Neuronal stem cell (in vitro differentiated cells): ENCODE measurements at places on chromosomes 3 and 15.

- DNase-seq, result no peak
Observed at GRCh38 chr3:8761866-8762265, 7.5 kb downstream of the OXTR start.

DNA sequence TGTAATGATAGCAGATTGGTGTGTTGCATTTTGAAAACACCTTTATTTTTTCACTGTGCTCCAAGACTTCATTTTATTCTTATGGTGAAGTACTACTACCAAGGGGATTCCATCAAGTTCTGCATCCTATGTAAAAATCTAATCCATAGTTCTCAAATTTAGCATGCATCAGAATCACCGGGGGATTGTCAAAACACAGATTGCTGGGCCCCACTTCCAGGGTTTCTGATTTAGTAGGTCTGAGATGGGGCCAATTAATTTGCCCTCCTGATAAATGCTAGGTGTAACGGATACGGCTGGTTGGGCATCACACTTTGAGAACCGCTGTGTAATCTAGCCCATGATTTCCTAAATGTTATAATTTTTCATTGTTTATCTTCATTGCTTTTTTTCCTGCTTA lies 692 bp downstream of the ZWILCH start:
- no peak for DNase-seq

DNA sequence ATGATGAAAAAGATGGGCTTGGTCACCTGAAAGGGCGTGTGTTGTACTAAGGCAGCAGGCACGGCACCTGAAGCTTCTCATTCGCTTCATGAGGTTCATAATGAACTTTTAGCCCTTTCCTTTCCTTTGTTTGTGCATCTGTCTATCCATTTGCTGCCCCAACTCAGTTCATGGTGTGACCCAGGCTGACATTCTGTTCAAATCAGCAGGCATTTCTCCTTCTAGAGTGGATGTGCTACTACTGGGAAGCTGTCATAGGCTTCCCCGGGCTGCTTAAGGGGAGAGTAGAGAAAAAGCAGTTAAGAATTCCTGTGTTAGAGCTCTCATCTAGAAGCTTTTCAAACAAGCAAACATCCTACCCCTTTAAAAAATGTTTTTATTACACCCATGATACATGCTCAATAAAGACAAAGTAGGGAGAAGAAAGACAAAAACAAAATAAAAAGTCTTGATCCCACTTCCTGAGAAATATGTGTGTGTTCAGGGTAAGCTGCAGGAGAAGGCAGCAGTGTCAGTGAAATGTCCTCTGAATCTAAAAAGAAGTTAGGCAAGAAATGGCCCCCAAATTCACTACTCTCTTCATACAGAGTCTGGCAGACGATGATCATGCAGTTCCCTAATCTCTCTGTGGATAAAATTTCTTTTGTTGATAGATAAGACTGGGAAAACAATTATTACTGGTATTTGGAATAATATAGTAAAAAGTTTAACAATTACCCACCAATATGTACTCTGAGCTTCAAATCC lies 136.9 kb upstream of the PFN2 start:
- DNase-seq, result peak; percentile 26

- DNase-seq, result peak; percentile 36
Observed at GRCh38 chr15:81400640-81401236, 26.7 kb upstream of the TMC3 start.

DNA sequence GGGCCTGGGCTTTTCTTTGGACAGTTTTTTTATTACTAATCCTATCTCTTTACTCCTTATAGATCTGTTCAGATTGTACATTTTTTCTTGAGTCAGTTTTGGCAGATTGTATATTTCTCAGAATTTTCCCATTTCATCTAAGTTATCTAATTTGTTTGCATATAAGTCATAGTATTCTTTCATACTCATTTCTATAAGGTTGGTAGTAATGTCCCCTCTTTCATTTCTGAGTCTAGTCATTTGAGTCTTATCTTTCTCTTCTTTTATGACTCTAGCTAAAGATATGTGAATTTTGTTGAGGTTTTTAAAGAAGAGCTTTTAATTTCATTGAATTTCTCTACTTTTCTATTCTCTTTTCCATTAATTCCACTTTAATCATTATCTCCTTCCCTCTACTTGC lies 27.2 kb downstream of the TRPM1 start:
- DNase-seq, result no peak
